ENCODE measurements at places on chromosomes 3 and 15.

- no peak for DNase-seq
These were observed 20.3 kb downstream of the SETMAR start for GRCh38 chr3:4323246-4324027.

DNA sequence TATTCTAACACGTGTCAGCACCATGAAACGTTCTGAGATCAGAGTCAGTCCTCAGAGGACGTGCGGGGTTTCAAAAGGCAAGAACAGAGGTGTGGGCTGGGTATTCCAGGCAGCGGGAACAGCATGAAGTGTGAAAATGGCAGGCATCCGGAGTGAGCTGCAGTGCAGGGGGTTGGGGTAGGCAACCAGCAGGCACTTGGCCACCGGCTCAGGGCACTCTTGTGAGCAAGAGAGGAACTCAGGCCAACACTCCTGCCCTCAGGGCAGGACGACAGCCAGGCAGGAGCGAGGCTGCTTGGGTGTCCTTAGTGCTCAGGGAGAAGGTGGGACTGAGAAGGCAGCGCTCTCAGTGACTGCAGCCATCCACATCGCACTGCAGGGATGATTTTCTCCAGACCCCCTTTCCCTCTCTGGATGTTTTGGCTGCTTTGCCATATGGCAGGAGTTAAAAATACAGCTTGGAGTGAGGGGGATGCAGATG lies 151.1 kb downstream of the NUP210 start:
- DNase-seq = no peak

DNA sequence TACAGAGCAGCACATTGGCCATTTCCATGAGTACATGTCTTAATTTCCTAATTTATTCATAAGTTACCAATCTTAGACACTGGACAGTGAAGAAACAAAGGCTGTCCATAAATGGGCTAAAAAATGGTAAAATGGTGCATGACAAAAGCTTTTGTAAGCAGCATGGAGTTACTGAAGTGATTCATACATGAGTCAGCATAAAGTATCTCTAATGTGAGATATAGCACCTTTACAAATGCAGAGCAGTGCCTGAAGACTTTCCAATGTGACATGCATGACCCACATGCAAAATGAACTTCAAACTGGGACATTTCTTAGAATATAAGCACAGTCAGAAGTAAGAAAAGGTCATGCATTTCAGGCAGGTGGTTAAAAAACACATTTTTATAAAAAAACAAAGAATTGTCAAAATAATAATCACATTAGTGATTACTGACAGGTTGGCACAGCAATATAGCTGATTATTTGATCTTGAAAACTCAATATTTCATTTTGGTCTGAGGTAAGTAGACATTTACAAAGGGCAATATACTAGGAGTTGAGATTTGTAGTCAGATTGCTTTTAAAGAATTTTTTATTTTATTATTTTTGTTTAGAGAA lies 299.3 kb downstream of the PLCL2 start:
- no peak for DNase-seq

- no peak for DNase-seq
These were observed 29.5 kb downstream of the ARL8B start for GRCh38 chr3:5151586-5151985.

- no peak for DNase-seq
These were observed 114.9 kb downstream of the RFTN1 start for GRCh38 chr3:16398648-16399047.

DNA sequence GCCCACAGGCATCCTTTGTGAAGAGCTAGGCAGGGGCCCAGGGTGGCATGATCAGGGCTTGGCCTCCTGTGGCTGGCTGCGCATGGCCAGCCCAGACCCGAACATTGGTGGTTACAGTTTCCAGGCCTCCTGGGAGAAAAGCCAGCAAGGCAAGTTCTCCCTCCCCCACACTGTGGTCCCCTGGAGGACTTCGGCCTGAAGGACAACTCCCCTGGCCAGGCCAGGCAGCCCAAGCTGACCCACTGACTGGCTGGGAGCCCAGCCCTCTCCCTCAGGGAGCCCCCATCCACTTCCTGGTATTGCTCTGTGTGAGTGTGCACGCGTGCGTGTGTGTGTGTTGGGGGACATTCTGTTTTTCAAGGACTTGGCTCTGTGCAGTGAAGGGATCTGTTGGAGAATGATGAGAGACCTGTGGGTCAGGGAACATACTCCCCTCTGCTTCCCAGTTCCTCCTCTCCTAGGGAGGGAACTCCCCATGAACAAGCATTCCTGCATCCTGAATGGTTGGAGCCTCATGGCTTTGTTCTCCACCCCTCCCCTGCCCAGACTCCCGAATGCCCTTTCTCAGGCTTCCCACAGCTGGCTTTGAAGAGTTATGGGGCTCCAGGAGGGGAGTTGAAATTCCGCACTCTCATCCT lies 29.5 kb downstream of the CORO2B start:
- DNase-seq = no peak

GRCh38 chr3:39121621-39122020 lies 14.1 kb downstream of the TTC21A start:
- DNase-seq = no peak

- DNase-seq = no peak
These were observed 229.0 kb downstream of the GAP43 start for GRCh38 chr3:115852278-115852677.

- no peak for DNase-seq
These were observed 8.0 kb downstream of the MUC13 start for GRCh38 chr3:124926426-124927101.

- DNase-seq = no peak
These were observed 520 bp downstream of the ZNF654 start for GRCh38 chr3:88059380-88060170.

DNA sequence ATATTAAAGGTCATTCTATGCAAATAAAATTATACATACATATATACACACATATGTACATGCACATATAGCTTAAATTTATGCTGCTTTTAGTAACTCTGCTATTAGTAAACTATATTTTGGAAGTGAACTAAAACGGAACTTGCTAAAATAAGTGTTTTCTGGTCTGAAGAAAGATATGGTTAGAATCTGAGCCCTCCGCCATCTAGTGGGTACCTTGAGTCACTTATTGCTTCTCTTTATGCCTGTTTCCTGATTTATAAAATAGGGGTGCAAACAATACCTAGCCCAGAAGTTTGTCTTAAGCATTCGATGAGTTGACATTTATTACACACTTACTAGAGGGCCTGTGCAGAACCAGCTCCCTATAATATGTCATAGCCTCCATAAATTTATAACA lies 255.7 kb downstream of the CNTN6 start:
- no peak for DNase-seq

GRCh38 chr3:181703601-181704420 lies 7.9 kb upstream of the SOX2 start:
- DNase-seq = no peak

DNA sequence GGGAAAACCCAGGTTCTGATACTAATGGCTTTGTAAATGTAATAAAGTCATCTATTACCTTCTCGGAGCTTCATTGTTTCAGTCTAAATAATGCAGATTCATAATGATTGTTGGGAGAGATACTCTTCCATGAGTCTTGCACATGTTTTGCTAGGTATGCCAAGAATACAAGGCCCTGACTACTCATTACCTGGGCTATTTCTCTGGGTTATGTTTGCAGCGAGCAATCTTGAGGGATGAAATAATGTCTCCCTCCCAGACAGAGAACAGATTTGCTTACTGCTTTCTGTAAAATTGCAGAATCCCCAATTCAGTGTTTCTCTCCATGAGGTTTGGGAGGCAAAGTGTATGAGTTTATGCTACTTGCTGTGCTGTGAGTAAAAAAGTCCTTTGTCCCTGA lies 6.2 kb upstream of the CLASP2 start:
- DNase-seq = no peak

DNA sequence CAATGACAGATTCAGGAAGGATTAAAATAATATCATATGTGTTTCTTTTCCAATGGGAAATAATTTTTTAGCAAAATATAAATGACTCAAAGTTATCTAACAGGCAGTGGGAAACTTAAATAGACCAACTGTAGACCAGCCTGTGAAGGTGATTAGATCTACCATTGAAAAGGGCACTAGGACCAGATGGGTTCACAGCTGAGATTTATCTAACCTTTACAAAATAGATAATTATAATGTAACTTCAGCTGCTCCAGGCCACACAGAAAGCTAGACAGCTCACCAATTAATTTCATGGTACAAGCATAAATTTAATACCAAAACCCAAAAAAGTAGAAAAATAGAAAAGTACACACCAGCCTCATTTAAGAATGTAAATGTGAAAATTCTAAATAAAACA lies 240.4 kb upstream of the MRPL3 start:
- DNase-seq = no peak

DNA sequence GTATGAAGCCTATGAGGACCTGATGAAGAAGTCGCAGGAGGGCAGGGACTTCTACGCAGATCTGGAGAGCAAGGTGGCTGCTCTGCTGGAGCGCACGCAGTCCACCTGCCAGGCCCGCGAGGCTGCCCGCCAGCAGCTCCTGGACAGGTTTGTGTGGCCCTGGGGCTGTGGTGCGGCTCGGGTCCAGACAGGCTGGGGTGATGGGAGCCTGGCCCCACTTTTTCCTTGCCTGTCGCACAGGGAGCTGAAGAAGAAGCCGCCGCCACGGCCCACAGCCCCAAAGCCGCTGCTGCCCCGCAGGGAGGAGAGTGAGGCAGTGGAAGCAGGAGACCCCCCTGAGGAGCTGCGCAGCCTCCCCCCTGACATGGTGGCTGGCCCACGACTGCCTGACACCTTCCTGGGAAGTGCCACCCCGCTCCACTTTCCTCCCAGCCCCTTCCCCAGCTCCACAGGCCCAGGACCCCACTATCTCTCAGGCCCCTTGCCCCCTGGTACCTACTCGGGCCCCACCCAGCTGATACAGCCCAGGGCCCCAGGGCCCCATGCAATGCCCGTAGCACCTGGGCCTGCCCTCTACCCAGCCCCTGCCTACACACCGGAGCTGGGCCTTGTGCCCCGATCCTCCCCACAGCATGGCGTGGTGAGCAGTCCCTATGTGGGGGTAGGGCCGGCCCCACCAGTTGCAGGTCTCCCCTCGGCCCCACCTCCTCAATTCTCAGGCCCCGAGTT lies 29.0 kb downstream of the PTPN23 start:
- no peak for DNase-seq

- DNase-seq = no peak
These were observed 61.5 kb downstream of the SEMA5B start for GRCh38 chr3:122966045-122966444.

DNA sequence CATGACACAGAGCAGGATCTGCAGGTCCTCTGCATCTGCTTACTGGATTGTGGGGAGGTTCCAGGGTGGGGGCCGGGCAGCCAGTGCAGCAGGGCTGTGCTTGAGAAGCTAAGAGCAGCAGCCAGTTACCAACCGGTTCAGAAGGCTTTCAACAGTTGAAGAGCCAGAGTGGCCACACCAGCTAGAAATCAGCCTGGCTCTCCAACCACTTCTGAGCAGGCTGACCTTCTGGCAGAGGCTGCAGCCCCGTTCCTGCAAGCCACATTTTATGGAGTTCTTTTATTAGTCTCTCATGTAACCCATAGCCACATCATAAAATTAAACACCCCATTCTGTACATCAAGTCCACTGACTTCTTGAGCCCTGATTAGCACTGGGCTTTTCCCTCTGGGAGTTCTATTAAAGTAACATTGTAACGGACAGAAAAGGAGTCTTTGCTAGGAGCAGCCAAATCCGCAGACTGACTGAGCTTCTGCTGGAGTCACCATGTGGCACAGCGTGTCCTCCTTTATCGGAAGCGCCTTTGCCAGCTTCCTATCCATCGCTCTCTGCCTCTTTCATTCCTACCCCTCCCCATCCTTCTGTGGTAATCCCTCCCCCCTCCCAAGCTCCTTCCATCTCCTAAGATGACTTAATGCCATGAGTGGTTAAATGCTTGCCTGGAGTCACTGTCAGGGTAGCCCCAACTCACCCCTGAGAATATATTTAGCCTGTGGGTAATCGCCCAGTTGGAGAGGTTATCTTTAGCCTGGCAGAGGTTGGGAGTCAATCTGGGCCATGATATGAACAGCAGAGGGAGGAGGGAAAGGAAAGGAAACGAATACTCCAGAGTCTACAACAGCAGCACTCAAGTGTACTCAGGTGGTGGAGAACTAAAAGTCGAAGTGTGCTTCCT lies 138.5 kb upstream of the HES1 start:
- DNase-seq = no peak

GRCh38 chr15:74053941-74054529 lies 28.3 kb downstream of the GOLGA6A start:
- DNase-seq = peak; percentile 82

GRCh38 chr3:147119989-147120388 lies 286.4 kb downstream of the ZIC4 start:
- DNase-seq = no peak

DNA sequence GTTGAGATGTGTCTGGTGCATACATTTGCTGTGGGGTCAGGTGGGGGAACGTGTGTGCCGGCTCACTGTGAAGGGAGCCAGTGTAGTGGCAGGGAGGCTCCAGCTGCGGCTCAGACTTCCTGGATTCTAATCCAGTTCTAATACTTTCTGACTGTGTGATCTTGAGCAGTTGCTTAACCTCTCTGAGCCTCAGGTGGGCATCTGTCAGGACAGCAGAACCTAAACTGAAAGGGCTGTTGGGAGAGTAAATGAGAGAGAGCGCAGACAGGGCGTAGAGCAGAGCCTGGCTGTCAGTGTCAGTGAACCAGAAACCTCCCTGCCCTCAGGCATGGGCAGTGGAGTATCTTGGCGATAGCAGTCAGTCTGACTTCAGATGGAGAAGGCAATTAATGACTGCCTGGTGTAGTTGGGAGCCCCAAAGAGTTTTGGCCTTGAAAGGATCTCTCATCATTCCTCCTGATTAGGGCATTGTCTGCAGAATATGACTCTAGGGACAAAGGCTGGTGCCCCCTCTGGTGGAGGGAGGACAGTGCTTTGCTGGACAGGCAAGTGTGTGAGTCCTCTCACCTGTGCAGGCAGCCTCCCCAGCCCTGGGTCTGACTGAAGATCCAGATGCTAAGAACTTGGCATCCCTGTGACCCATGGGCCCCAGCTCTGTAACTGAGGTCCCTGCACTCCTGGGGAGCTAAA lies 9.6 kb downstream of the KBTBD13 start:
- DNase-seq = peak; percentile 78

DNA sequence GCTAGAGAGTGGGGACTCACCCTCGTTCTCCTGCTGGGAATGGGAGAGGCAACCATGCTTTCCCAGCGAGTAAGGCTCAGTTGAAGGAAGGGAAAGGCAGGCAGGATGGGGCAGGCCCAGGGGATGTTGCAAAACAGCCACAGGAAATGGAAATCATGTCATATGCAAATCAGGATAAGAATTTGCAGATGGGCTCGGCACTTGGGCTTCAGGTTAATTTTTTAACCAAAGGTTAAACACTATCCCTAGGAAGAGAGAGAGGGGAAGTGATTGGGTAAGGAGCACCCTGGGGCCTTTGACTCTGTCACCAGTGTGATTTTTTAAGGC lies 14.6 kb upstream of the PLA2G4E start:
- DNase-seq = no peak

Data from WTC11 (cell line).